Activated CD8-positive, alpha-beta memory T cell treated with anti-CD3 and anti-CD28 coated beads for 4 hours (primary cell): ENCODE measurements at places on chromosomes 16 and 17.

- DNase-seq, result no peak
Observed at GRCh38 chr17:50904518-50905459, 38.6 kb upstream of the TOB1 start.

DNA sequence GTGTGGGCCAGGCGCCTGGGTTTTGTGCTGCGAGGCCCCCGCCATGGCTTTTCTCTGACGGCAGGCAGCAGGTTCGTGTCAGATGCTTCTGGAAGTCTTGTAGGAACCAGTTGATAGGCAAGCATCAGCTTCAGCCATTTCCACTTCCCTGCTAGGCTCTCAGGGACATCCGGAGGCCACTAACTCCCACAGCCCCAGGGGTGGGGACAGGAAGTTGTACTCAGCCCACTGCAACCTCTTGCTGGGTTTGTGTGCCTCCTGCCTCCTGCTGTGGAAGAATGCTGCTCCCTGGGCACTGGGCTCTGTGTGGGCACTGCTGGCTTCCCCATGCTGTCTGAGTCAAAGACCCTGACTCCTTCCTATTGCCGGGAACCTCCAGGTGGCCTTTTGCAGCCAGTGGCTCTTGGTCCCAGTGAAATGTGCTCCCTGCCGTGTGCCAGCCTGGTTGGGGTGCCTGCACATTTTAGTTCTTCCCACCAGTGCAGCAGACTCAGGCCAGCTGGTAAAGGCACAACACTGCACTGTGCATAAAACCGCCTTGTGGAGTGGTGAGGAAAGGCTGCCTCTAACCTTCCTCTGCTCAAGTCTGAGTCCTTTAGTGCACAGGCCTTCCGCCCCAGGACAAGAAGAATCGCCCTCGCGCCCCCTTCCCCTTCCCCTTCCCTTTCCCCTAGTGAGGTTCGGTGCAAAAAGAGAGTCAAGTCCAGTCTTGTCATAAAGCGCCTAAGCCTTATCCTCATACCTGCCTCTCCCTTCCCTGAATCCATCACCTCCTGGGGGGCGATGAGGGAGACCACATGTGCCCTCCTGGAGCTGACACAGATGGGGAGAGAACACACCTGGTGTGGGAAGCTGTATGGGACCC lies 16.6 kb downstream of the LDHD start:
- DNase-seq, result no peak

DNA sequence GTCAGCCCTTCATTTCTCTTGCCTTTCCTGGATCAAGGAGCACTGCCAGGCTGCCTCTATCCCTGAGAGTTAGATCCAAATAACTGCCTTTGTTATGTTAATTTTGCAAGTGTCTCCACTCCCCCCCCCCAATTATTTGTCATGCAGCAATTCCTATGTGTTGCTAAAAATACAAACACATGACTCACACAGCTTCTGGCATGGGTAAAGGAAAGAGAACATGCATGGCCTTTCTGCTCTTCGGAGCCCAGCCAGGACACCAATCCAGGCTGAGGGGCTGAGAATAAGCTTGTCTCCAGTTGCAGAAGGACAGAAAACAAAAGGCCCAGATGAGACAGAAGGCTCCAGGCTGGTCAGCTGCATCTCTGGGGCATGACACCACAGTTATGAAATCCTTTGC lies 148.0 kb upstream of the TNRC6C start:
- DNase-seq, result no peak

DNA sequence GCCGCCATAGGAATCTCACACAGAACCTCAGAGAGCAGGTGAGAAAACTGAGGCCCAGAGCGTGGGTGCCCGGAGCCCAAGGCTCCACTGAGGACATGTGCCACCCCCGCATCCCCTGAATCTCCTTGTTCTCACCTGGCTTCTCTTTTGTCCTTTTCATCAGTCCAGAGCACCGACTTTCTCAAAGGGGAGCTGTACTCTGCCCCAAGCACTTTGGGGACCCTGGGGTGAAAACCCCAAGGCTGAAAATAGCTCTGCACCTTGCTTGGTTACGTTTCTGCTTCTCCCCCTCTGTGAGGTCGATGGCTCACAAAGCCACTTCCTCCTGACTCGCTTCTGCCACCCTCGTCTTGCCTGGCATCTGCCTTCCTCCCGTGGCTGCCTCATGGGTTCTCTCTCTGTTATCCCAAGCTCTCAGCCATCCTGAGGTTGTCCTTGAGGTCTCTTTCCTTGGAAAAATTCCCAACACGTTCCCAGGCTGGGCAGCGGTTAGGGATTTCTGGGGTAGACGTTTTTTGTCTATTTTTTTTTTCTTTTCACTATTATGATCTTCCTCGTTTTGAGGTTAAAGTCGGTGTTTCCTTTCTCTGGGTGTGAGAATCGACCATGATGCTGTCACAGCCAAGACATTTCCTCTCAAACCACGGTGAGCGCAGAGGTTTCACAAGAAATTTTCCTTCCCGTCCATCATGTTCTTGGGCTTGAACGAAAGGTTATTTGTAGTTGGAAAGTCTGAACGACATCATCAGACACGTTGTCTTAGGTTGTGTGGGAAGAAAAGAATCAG lies 37.2 kb downstream of the IRF8 start:
- peak; percentile 62 for DNase-seq

DNA sequence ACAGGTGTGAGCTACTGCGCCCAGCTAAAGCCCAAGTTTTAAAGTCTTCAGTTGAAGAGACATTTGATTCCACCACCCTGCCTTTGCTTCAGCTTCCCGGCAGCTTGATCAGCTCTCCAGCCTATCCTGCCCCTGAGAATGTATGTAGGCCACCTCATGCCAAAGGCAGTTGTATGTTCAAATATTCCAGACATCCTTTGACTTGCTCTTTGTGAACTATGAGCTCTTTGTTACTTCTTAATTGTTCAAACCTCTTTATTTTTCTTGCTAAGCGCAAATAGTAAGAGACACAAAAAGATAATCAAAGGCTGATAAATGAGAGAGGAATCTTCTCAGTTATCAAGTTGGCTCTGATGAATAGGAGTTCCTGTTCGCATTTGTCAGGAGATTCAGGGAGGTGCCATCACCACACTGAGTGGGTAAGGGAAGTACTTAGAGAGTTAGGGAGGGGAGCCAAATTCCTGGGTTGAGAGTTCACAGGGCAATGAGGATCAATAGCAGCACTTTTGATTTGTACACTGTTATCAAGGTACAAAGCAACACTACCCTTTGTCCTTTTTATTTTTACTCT lies 32.0 kb upstream of the SUPT4H1 start:
- no peak for DNase-seq

DNA sequence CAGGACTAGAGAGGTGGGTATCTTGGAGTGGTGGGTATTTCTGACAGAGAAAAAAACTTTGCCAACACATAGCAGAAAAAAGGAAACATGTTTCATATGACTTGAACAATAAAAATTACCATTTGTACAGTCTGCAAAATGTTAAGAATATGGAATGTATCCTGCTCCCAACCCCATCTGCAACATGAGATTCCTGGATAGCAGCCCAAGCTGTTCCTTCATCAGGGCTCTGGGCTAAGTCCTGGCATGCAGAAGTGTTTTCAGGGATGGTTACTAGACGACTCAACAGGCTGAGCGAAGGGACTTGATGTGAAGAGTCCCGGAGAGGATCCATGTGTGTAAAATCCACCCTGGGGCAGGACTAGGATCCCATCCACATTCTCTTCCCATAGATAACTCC lies 121.0 kb upstream of the IRX3 start:
- DNase-seq, result no peak

GRCh38 chr16:21650521-21650920 lies 1.9 kb downstream of the IGSF6 start:
- DNase-seq, result no peak

DNA sequence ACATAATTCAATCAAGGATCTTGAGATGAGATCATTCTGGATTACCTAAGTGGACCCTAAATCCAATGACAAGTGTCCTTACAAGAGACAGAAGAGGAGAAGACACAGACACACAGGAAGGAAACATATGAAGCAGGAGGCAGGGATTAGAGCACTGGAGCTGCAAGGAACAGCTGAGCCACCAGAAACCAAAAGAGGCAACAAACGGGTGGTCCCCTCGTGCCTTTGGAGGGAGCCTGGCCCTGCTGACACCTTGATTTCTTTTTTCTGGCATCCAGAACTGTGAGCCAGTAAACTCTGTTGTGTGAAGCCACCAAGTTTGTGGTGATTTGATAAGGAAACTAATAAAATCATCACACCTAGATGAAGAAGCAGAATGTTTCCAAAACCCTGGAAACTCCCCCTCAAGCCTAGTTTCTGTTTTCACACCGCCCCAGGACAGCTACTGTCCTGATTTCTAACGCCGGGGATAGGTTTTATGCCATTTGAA lies 115.2 kb downstream of the PITPNC1 start:
- no peak for DNase-seq

DNA sequence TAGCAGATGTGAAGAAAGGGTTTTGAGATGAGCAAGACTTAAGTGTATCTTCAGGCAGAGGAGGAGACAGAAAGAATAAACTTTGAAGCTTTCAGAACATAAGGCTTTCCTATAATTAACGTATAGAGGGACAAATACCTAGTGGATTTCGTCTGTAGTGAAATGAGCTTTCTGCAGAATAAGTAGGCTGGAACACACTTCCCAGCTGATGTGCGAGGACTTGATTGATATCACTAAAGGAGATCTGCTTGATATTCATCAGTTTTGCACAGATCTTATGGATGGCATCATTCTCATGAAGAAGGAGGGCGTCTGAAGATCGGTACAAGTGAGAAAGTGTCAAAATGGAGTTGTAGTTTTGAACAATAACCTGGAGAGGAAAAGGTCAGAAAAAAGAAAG lies 14.8 kb downstream of the TUBD1 start:
- DNase-seq, result no peak

GRCh38 chr16:54194334-54194743 lies 92.2 kb downstream of the IRX3 start:
- DNase-seq, result no peak

DNA sequence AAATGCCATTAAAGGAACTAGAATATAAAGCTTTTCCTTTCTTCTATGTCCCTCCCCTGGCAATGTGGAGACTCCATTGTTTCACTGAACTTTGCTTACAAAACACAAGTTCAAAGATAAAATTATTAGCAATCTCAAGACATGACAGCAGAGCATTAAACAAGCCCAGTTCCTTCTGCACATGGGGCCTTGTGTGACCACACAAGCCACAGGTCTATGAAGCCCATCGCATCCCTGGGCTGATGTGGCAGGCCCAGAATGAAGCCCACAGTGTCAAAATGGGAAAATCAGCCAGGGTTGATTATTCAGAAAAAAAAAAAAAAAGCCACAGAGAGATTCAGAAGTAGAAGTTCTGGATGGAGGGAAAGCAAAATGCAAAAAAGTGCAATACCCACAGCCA lies 12.9 kb upstream of the SLC39A11 start:
- no peak for DNase-seq

DNA sequence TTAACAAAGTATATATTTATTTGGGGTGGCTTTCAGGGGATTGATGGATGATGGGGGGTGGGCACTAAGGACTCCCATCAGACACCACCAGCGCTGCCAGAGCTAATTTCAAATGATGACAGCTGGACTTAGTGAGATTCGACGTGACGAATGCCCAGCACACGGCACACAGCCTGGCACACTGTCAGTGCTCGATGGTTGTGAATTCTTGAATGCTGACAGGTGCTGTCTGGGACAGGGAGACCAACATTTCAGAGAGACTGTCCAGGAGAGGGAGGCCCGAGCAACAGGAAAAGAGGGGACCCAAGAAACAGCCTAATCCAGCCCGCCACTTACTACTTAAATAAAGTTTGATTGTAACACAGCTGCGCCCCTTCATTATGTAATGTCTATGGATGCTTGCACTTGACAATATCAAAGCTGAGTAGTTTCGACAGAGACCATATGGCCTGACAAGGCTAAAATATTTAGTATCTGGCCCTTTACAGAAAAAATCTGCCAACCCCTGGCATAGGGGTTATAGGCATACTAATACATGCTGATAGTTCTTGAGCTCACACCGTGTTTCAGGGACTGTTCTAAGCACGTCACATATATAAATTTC lies 6.2 kb upstream of the MPRIP start:
- DNase-seq, result no peak
